ENCODE measurements at places on chromosomes 3 and 15.

- peak; percentile 60 for DNase-seq
Observed at GRCh38 chr3:61927332-61927731, 366.0 kb downstream of the PTPRG start.

- DNase-seq, result no peak
Observed at GRCh38 chr3:104032283-104032682, 1334.4 kb upstream of the ALCAM start.

- DNase-seq, result no peak
Observed at GRCh38 chr15:65824031-65824743, 32.1 kb upstream of the DENND4A start.

GRCh38 chr3:64673159-64673715 is 14.6 kb downstream of the ADAMTS9 start:
- DNase-seq, result no peak

DNA sequence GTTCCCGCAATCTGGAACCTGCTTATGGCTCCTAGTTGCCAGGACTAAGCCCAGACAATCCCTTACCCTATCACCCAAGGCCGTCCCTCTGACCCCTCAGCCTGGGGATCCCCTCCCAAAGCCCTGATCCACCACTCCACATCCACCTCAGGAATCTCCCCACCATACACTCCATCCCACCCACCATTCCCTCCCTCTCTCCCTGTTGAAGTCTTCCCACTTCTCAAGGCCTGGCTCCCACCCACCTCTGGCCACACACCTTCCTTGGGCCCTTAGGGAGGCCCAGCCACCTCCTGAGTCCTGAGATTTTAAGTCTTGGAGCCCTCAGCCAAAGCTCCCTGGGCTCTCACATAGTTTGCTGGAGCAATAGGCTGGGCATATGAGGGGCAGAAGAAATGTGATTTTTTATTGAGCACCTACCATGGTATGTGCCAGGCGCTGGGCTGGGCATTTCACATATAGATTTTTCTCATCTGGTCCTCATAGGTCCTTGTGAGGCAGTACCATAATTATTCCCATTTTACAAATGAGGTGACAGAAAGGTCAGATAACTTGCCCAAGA is 48.1 kb downstream of the HCN4 start:
- DNase-seq, result no peak

GRCh38 chr3:154933581-154933980 is 146.5 kb upstream of the MME start:
- DNase-seq, result no peak

DNA sequence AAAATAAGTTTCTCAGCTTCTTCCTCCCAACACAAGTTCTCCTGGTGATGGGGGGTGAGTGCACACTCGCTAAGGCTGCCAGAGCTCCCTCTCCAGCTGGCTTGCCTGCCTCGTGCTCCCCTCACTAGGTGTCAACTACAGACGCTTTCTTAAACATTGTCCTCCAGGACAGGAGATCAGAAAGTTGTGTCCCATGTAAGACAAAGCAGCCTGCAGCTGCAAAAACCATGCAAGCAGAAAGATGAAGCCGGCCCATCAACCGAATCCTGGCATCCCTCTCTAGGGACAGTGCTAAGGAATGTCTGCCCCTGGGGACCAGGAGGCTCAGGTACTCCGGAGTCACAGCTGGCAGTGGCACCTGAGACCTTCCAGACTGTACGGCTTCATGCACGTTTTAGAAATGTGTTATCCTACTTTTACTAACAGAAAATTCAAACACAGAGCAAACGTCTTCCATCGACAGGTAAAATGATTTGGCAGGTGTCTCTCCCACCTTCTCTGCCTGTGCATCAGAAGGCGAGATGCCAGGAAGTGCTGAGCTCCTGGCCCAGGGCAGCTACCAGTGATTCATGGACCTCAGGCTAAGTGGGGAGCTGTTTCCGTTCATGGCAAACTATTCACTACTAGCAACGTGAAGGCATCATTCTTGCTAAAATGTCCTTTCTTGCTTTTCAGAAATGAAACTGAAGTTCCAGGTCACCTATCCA is 246.1 kb downstream of the ADAMTS17 start:
- DNase-seq, result no peak

- no peak for DNase-seq
Observed at GRCh38 chr15:74773329-74773728, 8.6 kb upstream of the CSK start.

DNA sequence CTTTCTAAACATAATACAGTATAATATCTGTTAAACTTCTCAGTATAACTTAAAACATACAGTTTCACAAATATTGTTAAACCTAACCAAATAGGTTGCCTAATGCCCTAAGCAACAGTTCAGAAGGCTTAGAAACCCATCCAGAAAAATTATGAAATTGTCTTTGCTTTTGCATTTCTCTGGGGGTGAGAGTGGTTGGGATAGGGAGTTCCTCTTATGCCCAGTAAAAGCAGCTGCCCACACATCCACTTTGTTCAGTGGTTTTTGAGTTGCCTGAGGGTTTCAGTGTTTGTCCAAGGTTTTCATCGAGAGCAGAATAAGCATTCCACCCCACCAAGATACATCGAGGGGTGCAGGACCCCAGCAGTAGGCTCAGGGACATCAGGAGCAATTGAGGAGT is 179.4 kb downstream of the CDIN1 start:
- no peak for DNase-seq

- no peak for DNase-seq
Observed at GRCh38 chr3:47605652-47606051, 27.0 kb upstream of the CSPG5 start.

DNA sequence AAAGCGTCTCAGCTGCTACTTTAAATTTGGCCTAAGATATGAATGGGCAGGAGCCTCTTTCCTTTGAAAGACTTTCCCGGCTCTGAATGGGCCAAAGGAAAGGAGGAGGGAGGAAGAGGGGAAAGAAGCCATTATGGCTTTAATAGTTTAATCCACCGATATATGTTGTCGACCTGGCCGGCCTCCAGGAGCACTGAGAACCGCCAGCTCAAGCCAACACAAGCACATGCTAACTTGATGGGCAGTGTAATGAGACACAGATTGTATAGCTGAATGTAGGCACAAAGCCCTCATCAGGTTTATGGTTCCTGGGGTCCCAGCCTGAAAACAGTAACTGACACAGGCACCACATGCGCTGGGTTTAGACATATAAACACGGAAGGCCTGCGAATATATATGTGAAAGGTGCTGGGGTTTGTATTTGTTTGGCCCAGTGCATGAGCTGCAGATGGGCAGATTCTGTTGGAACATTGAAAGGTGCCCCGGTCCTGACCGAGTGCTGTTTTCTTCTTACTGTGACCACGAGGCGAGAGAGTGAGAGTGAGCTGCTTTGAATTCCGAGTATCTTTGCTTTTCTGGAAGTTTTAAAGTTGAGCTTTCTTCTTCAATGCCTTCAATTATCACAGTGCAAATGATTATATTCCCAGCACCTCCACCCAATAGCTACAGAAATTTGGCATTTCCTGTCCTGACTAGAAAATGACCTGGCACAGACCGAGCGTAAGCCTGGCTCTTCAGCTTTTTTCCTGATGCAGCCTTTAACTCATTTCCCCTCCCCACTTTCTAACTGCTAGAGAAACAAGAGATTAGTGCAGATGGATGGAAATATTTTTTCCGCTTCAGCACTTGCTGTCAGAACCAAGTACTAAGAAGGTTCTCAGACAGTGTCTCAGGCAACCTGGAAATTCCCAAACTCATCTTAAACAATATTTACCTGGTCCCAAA is 267.3 kb downstream of the RORA start:
- no peak for DNase-seq

GRCh38 chr3:52801839-52802238 is 7.2 kb downstream of the ITIH3 start:
- no peak for DNase-seq

GRCh38 chr3:148727231-148727630 is 29.5 kb downstream of the AGTR1 start:
- peak; percentile 71 for DNase-seq

DNA sequence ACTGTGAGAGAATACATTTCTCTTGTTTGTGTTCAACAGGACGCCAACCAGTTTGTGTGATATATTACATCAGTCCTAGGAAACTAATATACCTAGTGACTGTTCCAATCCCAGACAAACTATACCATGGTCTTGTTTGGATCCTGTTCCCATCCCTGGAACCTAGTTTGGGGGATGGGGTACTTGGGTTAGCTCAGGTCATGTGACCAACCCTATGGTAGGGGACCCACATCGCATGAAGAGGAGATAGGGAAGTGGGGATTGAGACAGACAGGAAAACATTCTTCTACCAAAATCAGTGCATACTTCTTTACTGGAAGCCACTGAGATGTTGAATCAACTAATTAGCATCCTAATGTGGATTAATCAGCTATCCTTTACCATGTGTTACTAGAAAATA is 146.1 kb downstream of the THSD4 start:
- no peak for DNase-seq

DNA sequence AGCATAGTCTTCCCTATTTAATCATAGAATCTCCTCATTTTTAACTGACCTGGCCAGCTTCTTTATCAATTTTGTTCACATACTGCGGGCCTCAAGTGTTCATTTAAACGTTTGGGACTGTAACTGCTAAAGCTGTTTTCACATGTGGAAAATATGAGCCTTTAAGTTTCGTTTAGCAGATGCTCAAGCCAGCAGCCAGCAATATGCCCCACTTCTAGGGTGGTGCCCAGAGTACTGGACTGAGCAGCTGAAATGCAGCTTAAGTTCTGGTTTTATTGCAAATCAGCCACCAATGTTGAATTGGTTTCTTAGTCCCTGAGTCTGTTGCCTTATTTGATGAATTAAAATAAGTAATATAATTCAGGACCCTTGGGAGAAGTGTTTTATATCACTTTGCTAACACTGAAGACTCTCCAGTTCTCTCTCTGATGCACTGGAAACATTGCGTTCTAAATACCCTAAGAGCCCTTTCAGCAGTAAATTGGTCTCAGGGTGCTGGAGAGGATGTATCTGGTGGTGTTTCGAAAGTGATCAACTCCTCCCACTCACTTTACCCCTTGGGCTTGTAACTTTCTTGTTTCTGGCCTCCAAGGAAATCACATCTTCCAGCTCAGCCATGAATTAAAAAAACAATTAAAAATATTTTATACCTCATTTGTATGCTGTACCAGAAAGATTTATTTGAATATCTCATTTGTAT is 61.7 kb downstream of the B3GALNT1 start:
- DNase-seq, result no peak

GRCh38 chr3:129211772-129212171 is 28.1 kb upstream of the CNBP start:
- no peak for DNase-seq

DNA sequence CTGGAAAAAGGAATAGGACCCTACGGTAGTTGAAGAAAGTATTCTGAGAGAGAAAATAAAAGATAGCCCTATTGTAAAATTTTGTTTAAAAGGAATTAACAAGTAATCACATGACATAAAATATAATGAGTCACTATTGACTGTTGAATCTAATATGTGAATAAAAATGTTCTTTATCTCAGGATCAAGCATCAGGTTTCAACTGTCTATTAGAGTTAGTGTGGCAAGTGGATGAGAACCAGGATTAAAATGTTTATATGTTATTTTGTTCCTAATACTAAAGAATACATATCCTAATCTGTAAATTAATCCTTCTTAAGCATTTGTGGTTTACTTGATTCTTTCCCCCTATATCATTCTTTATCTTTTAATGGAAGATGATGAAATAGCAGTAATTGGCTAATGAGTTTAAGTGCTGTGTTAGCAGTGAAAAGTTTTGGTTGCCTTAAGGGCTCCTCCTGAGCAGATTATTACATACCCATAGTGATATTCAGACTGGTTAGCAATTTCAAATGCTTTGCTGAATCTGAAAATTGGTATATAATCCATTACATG is 101.8 kb upstream of the BCHE start:
- no peak for DNase-seq

DNA sequence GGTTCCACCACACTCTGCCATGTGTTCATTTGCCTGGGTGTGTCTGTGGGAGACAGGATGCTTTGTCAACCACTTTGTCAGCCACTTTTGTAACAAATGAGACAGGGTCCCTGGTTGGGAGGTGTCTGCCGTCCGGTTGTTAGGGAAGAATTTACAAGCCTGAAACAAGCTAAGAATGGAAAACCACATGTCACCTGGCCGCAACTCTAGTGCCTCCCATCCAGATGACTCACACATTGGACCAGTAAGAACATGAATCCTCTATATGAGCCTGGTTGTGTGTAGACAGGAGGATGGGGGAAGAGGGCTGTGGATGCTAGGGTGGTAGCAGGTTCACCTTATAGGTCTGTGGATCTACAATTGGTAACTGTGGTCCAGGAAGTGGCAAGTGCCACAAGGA is 335.3 kb downstream of the CLSTN2 start:
- no peak for DNase-seq

DNA sequence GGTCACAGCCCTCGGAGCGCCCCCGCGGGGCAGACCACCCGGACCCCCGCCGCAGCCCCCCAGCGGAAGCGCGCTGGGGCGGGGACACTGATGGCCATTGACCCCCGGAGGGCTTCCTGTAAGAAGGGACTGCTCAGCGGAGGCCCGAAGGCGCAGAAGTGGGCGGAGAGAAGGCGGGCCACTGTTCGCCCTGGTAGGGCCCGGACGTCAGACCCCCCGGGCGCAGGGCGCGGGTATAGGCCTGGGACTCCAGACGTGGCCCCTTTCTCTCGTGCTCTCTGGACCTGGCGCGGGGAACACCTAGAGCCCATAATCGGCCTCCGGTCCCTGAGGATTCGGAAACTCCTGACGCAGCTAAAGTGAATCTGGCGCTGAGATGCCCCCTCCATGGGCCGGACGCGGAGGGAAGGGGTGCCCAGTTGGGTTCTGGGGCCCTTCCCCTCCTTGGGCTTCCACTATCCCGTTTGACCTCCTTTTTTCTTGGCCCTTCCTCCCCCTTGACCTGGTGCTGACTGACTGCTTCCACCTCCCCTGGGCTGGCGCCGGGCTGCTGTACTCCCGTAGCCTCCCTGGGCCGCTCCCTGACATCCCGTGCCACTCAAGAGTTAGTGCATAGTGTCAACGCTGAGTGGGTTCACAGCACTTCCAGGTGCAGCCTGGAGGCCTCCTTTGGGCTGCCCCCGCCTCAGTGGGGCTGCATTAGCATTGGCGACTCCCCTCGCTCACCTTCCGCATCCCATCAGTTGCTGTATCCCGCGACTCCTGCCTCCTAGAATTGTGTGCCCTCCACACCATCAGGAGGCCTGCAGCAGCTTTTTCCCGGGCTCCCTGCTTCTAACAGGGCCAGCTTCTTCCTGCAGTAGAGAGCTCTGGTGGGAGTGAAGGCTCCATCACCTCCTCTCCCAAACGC is 694 bp downstream of the ABTB1 start:
- peak; percentile 46 for DNase-seq

GRCh38 chr3:103203441-103203840 is 768.6 kb downstream of the ZPLD1 start:
- DNase-seq, result no peak

GRCh38 chr3:45526441-45526840 is 68.1 kb upstream of the LIMD1 start:
- DNase-seq, result no peak
